ENCODE measurements at places on chromosomes 2 and 18.

GRCh38 chr2:179818546-179818945 lies 42.9 kb downstream of the ZNF385B start:
- no peak for DNase-seq

DNA sequence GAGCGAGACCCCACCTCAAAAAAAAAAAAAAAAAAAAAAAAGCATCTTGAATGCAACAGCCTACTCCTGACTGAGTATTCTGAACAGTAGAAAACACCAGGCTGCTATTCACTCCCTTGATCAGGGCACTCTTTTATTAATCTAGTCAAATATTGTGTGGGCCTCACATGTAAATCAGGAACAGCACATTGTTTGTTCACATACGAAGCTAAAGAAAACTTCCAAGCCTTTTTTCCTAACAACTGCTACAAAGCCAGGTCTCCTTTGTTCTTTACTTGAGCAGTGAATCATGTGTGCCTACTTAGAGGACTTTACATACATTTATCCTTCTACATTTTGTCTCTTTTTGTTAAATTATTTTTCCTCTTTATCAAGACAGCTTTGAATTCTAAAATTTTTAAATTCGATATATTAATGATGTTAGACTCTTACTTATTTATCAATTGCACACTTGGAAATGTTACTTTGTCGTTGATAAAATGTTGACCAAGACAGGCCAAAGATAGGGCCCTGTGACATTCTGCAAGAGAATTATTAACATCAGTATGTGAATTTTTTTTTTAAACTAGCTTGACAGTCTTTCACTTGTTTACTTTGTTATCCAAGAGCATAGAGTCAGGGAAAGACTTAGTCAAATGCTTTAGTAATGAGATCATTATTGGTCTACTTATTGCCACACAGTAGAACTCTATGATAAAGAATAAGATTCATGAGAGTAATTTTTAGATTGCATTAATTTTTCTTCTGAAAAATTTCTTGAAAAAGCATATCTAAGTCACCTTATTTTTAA lies 13.2 kb downstream of the SPATS2L start:
- no peak for DNase-seq

DNA sequence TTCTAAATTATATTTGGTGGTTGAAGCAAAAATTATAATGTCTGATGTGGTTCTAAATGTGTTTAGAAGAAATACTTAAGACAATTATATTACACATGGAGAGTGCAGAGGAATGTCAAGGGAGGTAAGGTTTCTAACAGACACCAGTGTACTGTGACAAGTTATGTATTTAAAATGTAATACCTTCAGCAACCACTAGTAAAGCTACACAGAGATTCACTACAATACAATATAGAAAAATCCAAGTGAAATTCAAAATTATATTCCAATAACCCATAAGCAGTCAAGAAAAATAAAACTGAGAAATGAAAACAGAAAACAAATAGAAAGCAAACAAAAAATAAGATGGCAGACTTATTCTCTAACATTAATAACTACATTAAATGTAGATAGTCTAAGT lies 249.5 kb upstream of the KLHL14 start:
- DNase-seq = no peak

DNA sequence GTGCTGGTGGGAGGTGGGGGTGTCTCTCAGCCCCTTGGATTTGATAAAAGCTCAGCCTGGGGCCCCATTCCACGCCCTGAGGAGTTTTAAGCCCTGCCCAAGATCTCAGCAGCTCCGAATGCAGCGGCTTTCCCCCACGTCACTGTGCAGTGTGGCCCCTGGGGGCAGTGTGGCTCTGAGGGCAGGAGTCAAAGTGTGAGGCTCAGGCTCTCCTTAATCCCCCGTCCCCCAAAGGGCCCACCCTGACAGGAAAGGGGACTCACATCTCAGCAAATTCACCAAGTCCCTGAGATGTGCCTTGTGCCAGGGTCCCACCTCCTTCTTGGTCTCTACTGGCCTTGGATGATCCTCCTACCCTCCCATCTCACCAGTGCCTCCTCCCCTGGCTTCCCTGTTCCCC lies 25.2 kb downstream of the NPPC start:
- no peak for DNase-seq

- DNase-seq = no peak
Measured at GRCh38 chr18:8373486-8373885, 235.8 kb upstream of the RAB12 start.

DNA sequence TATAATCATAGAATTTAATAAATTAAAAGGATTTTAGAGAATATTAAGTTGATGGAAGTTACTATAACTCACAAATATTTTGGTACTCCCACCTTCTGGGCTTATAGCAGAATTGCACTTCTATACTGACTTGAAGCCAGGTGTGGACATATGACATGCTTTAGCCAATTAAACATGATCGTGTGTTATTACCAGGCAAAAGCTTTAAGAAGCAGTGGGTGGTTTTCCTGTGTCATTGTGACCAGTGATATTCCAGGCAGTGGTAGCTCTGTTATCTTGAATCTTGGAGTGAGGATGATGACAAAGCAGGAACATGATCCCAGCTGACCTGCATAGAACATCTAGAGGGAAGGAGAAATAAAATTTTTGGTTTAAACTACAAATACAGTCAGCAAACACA lies 370.9 kb upstream of the ZEB2 start:
- no peak for DNase-seq

GRCh38 chr2:186699742-186700141 lies 5.9 kb downstream of the FAM171B start:
- DNase-seq = no peak

- no peak for DNase-seq
Measured at GRCh38 chr18:13620206-13620672, 106.1 kb downstream of the FAM210A start.

DNA sequence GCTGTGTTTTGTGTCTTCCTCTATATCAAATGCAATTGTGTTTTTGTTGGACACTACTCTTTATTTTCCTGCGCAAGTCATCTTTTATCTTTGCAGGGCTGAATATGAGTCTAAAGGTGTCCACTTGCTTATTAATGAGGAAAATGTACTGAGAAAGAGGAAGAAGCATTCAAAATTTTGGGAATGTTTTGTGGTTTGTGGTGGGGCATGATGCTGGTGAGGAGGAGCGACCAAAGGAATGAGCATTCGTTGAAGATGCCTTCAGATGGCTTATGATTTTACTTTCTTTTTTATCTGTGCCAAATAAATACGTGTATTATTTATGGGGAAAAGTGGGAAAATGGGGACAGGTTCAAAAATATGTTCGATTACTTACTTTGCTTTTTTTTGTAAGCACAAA lies 63.9 kb upstream of the SMIM21 start:
- no peak for DNase-seq

DNA sequence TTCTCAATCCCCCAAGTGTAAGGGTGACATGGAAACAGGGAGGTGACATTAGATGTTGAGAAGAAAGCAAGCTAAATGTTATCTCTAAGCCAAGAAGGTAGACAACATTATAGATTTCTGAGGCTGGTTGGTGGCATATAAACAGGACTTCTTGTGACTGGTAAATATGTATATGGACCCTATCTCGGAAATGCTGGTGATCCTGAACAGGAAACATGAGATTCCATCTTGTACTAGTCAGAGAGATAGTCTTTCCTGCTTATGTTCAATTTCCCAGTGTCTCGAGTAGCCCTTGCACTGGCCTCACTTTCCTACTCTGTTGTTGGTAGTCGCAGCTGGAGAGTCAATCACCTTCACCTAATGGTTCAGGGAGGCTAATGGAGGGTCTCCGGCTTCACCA lies 26.8 kb downstream of the MOGAT1 start:
- DNase-seq = no peak

GRCh38 chr2:145012214-145012670 lies 492.3 kb upstream of the ZEB2 start:
- DNase-seq = no peak

DNA sequence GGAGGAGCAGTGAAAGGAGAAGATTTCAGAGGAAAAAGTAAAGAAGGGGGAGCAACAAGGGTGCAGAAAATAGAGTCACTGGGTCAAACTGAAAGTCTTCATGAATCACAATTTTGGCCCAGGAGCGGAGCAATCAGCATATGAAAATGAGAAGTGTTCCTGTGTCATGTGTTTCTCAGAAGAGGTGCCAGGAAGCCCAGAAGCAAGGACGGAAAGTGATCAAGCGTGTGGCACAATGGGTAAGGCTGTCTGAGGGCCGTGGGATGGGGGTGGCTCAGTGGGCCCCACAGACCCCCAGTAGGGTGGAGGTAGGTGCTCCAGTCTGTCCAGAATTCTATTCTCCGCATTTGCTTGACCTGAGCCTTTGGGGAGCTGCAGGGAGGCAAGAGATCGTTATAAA lies 44.2 kb downstream of the SP140 start:
- peak; percentile 58 for DNase-seq

GRCh38 chr2:241843321-241844065 lies 15.2 kb downstream of the PDCD1 start:
- DNase-seq = no peak

DNA sequence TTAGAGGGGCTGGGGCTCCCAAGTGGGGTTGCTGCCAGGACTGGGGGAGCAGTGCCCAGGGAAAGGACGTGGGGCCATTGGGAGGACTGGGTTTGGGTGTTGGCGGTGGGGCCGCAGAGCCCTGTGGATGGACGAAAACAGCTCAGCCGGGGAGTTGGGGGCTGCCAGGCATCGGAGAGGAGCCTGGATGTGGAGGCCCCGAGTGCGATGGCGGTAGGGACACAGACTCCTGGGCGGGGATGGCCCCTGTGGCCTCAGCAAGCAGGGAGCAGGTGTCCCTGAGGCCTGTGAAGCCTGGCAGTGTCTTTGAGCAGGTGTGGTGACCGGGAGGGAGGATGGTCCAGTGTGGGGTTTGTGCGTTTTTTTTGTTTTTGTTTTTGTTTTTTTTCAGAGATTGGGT lies 13.3 kb downstream of the CTDP1 start:
- DNase-seq = no peak

GRCh38 chr2:206442474-206442832 lies 879 bp upstream of the ADAM23 start:
- DNase-seq = no peak

GRCh38 chr2:75476761-75477160 lies 84.0 kb downstream of the EVA1A start:
- DNase-seq = no peak

- no peak for DNase-seq
Measured at GRCh38 chr2:132654968-132655367, 15.0 kb downstream of the LYPD1 start.

DNA sequence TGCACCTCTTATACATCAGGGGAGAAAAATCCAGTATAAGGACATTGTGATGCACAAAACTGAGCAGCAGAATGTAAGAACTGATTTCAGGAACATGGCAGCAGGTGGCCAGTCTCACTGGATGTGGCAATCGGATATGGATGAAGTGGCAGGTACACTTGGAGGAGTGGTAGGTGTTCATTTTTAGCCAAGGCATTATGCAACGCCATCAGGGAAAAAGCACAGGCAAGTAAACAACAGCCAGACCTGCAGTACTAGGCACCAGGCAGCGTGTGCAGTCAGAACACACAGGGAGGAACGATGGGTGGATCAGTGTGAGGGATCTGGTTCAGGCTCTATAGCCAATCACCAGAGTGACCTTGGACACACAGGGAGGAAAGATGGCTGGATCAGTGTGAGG lies 77.4 kb upstream of the GCFC2 start:
- no peak for DNase-seq

DNA sequence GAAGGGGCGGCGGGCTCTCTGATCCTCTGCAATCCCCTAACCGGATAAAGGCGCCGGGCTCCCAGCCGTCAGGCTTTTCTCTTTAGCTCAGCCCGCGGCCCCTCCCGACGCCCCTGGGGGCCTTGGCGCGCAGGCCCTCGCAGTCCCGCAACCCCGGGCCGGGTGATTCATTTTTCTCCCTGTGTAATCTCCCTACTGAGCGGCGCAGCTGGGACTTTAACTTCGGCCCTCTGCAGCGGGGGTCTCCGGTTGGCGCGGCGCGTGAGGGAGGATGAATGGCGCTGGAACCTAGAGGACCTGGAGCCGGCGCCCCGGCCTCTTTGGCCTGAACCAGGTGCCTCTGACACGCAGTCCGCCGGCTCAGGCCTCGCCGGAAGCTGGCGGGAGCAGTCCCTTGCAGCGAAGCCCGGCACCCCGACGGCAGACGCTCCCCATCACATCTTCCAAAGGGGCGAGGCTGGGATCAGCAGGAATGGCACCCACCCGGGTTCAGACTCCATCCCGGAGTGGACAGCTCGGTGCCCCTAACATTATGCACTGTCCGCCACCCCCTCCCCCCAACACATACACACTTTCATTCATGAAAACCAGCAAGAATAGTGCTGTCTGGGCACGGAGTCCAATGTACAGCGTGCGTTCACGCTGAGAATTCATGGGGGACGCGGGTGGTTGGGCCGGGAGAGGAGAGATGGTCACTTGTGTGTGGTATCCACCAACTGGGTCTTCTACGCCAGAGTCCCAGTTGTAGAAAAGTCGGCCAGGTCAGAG lies 1.2 kb downstream of the CNGA3 start:
- DNase-seq = no peak

- no peak for DNase-seq
Measured at GRCh38 chr2:126877861-126878565, 20.7 kb upstream of the TEX51 start.

DNA sequence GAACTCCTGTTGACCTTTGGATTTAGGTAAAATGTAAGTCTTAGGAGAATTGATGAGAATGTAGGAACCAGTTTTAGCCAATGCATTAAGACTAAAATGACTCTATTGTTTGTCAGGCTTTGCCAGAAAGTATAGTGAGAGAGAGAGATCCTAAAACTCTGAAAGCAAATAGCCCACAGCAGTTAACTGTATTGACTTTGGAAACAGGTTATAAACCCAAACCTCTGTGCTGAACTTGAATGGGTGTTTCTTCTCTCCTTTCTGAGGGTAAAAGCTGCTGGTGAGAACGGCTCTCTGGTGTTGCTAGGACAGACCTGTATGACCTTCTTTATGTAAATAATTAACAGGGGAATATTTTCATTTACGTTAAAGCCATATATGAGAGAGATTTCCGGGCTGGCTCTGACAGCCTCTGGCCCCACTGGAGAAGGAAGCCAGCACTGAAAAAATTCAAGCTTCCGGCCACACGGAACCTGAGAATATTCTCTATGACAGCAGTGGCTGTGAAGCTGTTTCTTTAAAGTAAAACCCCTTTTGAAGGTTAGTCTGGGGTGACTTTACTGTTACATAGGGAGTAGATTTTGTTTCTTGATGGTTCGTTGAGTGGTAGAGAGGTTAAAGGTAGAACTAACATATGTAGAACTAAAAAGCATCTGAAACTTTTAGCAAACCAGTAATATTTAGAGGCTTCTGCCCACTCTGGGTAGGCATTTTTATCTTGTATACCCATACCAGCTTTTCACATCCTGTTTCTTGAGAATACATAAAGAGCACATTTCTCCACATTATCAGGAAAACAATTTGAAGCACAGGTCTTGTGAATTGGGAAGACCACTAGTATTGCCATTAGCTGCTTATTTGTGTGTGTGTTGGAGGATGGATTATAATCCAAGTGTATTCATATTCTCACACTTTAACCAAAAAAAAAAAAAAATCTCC lies 123.8 kb downstream of the SPTBN1 start:
- DNase-seq = no peak

DNA sequence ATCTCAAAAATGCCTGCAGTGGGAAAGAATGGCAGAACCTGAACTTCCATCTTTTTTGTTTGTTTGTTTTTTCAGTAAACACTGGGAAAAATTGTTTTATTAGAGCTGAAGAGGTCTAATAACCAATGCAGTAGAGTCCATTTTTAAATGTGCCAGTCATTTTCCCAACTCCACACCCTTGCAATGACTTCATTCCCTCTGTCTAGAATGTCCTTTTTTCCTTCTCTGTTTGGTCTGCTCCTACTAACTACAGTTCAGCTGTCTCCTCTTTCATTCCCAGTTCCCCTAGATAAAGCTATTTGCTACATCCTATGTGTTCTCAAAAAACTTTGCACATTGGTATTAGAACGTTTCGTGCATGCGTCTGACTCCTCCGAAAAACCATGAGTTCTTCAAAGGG lies 9.3 kb upstream of the RAPH1 start:
- no peak for DNase-seq

GRCh38 chr18:46891742-46892214 lies 25.5 kb downstream of the PIAS2 start:
- DNase-seq = peak; percentile 22
